ENCODE measurements at places on chromosomes 5 and 9. TPM values are rescaled to one million over a fixed set of nuclear protein-coding genes. Genes with fewer than 3 reads are reported as not detected.

GABRA1 gene
- not detected for total RNA-seq

ARRDC1 gene
- 89.5 TPM for total RNA-seq

GFI1B gene
- total RNA-seq: 0.89 TPM

GABRA6 gene
- not detected for total RNA-seq

DCTN4 gene
- total RNA-seq: 44.6 TPM

PLAC8L1 gene
- total RNA-seq: 0.49 TPM

TMED9 gene
- 204 TPM for total RNA-seq

ADAMTS19 gene
- 0.67 TPM for total RNA-seq

SH3TC2 gene
- total RNA-seq: 0.47 TPM

SHOC1 gene
- not detected for total RNA-seq

ECM2 gene
- total RNA-seq: 1.1 TPM

KIF12 gene
- total RNA-seq: 19.5 TPM

MTMR12 gene
- 19.4 TPM for total RNA-seq

OR13C2 gene
- total RNA-seq: not detected

FST gene
- 1.3 TPM for total RNA-seq

PCA3 gene
- total RNA-seq: not detected

OXCT1 gene
- 12.8 TPM for total RNA-seq

CDH9 gene
- total RNA-seq: not detected

PHYHD1 gene
- total RNA-seq: 7.1 TPM

CCNO gene
- 1.4 TPM for total RNA-seq

DRD1 gene
- total RNA-seq: 0.09 TPM

CDKN2B gene
- total RNA-seq: 160 TPM

PDE6A gene
- total RNA-seq: 4.2 TPM

C9orf153 gene
- total RNA-seq: not detected

ASS1 gene
- 264 TPM for total RNA-seq

DAPK1 gene
- total RNA-seq: 10.4 TPM

GPRIN1 gene
- 1.7 TPM for total RNA-seq

IL3 gene
- not detected for total RNA-seq

PIP5K1B gene
- total RNA-seq: 83.1 TPM

CER1 gene
- total RNA-seq: not detected

STRBP gene
- total RNA-seq: 47.2 TPM

PCDHA1 gene
- total RNA-seq: not detected

CXXC5 gene
- total RNA-seq: 30.2 TPM

TRIM7 gene
- total RNA-seq: 5.8 TPM

SUSD3 gene
- 2.0 TPM for total RNA-seq

SLC45A2 gene
- 0.73 TPM for total RNA-seq

TSLP gene
- 0.27 TPM for total RNA-seq

INSL4 gene
- not detected for total RNA-seq

ADCY2 gene
- 0.52 TPM for total RNA-seq

CEL gene
- total RNA-seq: 2.4 TPM

SLC34A3 gene
- not detected for total RNA-seq

TEX48 gene
- total RNA-seq: not detected

GLT6D1 gene
- total RNA-seq: not detected

ITGA1 gene
- total RNA-seq: 47.0 TPM

ZNF484 gene
- total RNA-seq: 5.1 TPM

Measured in left colon (tissue), 2 donors.